ENCODE measurements at places on chromosomes 3 and 15. TPM values are rescaled to one million over a fixed set of nuclear protein-coding genes. Genes with fewer than 3 reads are reported as not detected.

ERICH6 gene
- total RNA-seq: not detected

ACAN gene
- total RNA-seq: 8.9 TPM

DISP2 gene
- 0.38 TPM for total RNA-seq

CYP1A2 gene
- total RNA-seq: not detected

ITIH4 gene
- total RNA-seq: 0.38 TPM

GOLGA6L7 gene
- total RNA-seq: not detected

ZIC4 gene
- total RNA-seq: not detected

HTR3E gene
- not detected for total RNA-seq

ABTB1 gene
- total RNA-seq: 9.3 TPM

TP63 gene
- total RNA-seq: under 0.01 TPM

MST1R gene
- 1.0 TPM for total RNA-seq

LRRC2 gene
- under 0.01 TPM for total RNA-seq

CEP152 gene
- total RNA-seq: 7.4 TPM

AGBL1 gene
- total RNA-seq: not detected

Data from bladder microvascular endothelial cell (primary cell).